Activated gamma-delta T cell treated with Interleukin-2 at 50 U/mL for 16 hours (primary cell): ENCODE measurements at places on chromosomes 16 and 17.

DNA sequence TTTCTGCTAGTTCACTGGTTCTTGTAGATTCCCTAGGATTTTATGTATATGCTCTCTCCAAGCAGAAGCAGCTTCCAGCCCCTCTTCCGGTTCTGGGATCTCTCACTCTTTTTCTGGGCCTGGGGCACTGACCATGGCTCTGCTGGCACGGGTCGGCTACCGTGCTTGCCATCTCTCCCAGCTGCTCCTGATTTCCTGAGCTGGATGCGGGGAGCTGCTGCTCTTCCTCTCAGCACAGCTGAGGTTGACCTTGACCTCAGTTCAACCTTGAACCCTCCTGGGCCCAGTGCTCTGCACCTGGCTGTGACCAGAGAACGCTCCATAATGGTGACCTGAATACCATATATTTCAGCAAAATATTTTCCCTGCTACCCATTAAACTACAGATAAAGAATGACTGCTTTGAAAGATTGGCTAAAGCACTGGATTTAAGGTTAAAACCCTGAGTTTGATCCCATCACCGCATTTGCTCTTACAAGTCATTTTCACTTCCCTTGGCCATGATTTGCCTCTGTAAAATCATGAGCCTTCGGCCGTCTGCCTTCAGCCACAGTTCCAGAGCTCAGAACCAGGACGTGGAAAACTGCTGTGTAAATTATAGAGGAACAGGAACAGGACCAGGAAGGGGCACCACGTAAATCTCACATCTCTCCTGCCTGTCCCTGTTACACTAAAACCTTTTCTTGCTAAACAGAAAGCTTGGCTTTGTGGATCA, 130.8 kb upstream of the CHMP6 start:
- no peak for DNase-seq

- no peak for DNase-seq
Measured at GRCh38 chr16:88473666-88474534, 20.8 kb downstream of the ZFPM1 start.

DNA sequence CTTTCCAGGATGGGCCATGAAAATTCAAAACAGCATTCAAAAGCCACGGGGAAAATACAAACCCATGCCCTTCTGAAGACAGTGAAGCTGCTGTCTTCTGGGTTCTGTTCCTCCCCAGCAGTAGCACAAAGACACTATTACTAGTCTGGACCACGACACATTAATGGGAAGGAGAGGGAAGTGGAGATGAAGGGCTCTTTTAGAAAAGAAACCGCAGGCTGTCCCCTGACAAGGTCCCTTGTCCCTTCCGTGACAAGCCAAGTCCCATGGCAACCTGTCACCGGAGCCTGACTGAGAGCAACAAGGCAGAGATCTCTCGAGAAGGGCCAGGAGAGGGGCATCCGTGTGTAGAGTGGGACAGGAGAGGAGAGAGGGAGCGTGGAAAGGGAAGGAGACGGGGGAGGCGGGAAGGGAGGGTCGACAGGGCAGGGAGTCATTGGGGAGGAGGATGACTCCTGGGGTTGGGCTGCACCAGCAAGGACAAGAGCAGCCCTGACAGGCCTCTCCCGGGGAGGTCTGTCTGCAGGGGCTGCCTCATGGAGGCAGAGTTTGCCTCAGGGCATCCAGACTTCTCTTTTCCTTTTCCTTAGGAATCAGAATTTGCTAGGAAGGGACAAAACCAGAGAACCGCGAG, 436.2 kb downstream of the SLC39A11 start:
- DNase-seq, result no peak

GRCh38 chr17:8060274-8060673, 21.4 kb downstream of the ALOX15B start:
- DNase-seq, result peak; percentile 63

GRCh38 chr17:1487939-1488825, 4.3 kb downstream of the MYO1C start:
- DNase-seq, result peak; percentile 61

DNA sequence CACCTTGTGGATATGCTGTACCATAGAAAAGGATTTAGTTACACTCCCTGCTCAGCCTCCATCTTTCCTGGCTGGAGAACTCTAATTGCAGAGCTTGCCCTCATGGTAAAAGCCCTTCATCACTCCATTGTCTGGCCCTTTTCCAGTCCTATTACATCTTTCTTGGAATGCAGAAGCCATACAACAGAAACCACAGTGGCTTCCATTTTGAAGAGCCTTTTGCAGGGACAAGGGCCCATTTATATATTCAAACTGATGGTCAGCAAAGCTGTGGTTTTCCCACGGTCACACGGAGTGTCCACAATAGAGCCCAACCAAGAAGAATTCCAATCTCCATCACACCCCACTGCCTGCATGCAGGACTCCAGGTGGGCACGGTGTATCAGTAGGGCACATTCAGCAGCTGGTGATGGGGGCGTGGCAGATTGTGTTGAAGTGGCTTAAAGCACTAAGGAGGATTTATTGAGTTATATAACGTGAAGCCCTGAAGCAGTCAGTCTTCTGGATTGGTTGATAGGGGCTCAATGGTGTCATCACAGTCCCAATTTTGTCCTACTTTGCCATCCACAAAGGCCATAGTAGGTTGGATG, 20.3 kb downstream of the COPRS start:
- DNase-seq, result no peak

DNA sequence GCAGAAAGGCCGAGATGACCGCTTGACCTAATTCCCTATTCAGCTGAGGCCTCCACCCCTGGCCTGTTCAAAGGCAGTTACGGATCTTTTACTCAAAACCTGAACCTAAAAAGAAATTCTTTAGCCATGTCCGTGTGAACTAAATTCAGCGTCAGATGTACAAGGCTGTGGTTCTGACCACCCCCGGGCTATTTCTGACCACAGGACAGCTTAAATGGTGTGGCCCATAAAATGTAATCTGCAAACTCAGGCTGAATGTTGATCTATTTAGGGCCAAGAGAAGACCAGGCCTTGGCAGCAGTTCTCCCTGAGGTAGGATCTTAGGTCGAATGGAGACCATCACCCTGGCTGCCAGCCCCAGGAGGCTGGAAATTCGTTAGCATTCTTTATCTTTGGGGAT, 485.5 kb downstream of the WWOX start:
- DNase-seq, result no peak

DNA sequence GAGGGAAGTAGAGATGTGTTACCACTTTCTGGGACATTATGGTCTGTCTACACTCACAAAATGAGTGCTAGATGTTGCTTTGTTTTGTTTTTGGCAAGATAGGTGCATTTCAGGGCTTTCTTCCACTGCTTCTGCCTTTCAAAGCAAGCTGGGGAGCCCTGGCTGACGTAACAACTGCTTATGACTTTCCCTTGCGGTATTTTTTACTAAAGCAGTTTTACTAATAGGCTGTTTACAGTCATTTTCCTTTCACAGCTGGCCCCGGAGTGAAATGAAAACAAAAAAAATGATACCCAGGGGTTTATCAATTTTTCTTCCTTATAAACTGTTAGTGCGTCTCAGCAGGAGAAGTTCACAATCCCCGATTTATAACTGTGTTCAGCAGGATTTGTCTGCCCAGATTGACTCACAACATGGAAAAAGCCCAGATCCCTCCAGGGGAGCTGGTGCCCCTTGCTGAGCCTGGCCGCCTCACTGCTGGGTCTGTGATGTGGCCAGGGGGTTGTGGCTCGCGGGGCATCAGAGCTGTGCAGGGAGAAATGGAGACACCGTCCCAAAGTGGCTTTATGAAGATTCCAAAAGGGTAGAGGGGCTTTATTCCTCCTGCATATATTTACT, 184.4 kb upstream of the HS3ST3A1 start:
- no peak for DNase-seq

DNA sequence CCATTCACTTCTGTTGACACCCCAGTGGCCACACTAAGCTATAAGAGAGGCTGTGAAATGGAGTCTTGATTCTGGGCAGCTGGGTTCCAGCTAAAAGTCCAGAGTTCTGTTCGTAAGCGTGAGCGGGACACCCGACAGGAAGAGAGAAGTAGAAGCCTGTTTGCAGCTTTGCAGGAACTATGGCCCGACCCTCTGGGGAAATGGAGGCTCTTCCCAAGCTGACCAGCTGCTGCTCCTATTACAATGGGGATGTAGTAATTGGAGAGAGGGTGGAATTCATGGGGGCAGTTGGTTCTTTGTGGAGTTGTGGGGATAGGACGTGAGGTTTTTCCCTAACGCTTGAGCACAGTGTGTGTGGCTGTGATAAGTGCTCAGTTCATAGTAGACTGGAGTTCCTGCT, 28.4 kb downstream of the UBALD1 start:
- no peak for DNase-seq
